ENCODE measurements at places on chromosomes 2 and 18. TPM values are rescaled to one million over a fixed set of nuclear protein-coding genes. Genes with fewer than 3 reads are reported as not detected.

The SRBD1 gene
- 19.2 TPM for total RNA-seq

The FOXD4L1 gene
- total RNA-seq = 0.78 TPM

The SLC16A14 gene
- total RNA-seq = 4.7 TPM

The LRATD1 gene
- total RNA-seq = 8.9 TPM

The CAVIN2 gene
- total RNA-seq = 185 TPM

The FOXI3 gene
- total RNA-seq = not detected

The CXXC1 gene
- 75.9 TPM for total RNA-seq

GRCh38 chr2:210626849-210627248, 70.5 kb downstream of the CPS1 start:
- DNase-seq = no peak

GRCh38 chr2:73239776-73240175, 5.7 kb downstream of the CCT7 start:
- no peak for DNase-seq

- peak; percentile 78 for DNase-seq
Observed at GRCh38 chr2:234335661-234336228, 161.1 kb downstream of the ARL4C start.

DNA sequence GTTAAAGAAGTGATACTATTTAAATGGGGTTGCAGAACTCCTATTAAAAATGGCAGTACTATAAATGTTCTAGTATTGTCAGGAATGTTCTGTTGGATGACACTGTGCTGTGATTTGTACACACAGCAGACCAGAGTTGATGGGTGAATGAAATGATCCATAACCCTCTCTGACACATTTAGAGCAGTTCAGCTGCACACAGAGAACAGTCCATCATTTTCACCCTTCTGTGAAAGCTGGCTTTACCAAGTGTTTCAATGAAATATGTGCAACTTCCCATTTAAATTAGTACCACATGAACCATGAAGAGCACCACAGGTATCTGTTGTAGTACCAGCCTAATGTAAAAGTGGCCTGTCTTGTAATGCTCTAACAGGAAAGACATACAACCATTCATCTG, 981.4 kb downstream of the TMEM182 start:
- no peak for DNase-seq

DNA sequence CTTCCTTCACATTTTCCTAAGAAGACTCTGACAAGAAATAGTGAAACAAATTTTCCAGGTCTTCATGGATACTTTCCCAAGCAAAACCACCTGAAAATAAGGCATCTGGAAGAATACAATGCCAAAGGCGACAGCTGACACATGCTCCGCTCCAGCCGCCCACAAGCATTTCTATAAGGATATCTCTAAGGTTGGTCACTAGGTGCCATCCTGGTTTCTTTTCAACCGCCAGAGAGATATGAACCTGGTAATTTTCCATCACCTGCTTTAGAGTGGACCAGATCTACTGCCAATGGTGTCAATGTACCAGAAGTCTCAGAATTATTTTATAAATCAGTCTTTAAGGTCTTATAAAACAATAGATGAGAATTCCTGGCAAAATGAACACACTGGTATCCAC, 97.2 kb downstream of the GAREM1 start:
- no peak for DNase-seq

GRCh38 chr2:104416339-104417000, 437.4 kb upstream of the POU3F3 start:
- DNase-seq = no peak

DNA sequence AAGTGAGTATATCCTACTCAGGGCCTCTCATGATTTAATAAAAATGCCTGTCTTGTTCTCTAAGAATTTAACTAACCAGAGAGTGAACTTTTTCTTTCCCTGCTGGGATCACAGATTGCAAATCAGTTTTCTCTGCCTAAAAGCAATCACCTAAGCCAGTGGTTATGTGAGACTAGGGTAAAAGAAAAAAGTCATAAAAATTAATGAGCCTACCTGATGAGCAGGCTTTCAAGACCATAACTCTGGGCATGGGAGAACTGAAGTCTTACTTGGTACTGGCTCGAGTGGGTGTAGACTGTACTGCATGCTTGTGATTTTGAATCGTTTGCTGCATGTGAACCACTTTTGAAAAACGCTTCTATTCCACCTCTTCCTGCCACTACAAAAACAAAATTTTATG, 1677.0 kb upstream of the LRRTM1 start:
- DNase-seq = no peak

DNA sequence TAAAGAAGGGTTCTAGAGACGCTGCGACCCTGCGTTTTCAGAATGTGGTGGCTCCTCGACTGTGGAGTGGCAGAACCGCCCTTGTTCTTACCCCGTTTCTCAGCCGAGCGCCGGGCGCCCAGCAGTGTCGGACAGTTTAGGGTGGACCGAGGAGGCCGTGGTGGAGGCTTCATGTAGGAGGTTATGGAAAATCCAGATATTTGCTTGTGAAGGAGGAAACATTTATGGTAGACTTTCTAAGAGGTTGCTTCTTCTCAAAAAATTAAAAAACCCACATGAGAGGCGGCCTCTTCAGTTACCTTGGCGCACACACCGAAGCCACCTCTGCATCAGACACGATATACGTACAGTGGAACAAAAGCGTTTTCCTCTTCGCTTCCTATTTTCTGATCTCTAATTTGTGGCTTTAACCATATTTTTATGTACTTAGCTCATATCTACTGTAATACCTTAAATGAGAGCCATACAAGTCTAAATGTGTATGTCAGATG, 120.8 kb downstream of the NFATC1 start:
- peak; percentile 43 for DNase-seq

DNA sequence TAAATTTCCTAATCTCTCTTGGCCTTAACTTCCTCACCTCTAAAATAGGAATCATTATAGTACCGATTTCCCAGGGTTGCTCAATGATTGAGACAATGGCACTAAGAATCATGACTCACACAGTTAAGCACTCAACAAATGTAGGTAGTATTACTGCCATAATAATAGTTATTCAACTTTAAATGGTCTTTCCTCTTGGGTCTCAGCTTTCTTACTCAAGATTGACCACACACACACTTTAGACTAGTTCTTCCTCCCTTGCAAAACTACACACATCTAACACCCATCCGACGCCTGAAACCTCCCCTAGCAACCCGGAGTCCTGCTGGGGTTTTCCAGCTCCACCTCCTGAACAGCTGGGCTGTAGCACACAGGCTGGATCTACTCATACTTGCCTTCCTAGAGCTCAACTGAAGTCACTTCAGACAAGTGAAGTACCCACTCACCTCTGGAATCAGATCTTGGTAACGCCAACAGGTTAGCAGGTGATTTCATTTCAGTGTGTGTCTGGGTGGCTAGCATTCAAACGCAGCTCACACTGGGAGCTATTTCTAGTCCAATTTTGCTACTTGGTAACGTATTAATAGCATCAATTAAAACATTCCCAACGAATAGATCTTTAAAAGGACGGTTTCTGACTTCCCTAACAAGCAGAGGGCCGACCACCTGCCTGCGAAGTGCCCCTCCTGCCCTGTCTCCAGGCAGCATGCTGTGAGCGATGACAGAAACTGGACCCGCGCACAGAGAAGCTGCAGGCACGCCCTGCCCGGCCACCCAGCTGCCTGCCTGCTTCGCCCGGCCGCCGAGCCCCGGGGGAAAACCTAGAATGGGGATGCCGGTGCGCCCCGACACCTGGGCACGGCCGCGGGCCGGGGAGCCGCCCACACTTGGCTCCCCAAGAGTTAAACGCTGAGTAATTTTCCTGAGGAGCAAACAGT, 1.1 kb downstream of the UXS1 start:
- peak; percentile 85 for DNase-seq

GRCh38 chr2:125564471-125564870, 1091.5 kb upstream of the GYPC start:
- DNase-seq = no peak

GRCh38 chr18:42583283-42583731, 532.2 kb downstream of the RIT2 start:
- no peak for DNase-seq

GRCh38 chr2:113180131-113180946, 6.6 kb downstream of the PSD4 start:
- no peak for DNase-seq

GRCh38 chr2:80035749-80036285, 268.7 kb downstream of the LRRTM1 start:
- no peak for DNase-seq

DNA sequence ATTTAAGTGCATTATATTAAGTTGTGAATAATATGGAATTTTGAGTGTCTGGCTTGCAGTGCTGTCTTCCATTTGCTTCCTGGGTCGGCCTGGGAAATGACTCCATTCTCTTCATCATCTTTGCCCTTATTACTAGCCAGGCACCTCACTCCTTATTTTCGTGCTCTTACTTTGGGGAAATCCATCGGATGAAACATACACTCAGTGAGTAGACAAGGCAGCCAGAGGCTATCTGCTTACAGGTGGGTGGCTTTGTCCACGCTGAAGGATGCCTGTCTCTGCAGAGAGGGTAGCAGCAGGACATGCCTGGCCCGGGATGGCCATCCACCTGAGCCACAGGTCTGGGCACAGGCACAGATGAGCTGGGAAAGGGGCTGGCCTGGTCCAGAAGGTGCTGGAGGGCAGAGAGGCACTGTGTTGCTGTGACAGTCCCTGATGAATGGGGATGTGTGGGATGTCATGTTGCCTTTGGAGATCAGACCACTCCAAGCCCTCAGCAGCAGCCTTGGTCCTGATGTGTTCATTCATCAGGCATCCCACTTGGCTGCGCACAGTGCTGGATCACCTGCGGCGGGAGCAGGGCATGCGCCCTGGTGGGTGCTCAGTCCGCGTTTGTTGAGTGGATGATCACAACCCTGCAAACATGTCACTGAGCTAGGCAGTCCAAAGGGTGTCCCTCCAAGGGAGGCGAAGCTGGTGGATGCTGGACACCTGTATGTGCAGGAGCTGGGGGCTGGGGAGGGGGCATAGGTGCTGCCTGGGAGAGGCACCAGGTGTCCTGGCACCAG, 236.0 kb downstream of the LDLRAD4 start:
- no peak for DNase-seq
